Activated CD4-positive, alpha-beta T cell treated with anti-CD3 and anti-CD28 coated beads for 1 hour (primary cell): ENCODE measurements at places on chromosomes 5 and 9.

DNA sequence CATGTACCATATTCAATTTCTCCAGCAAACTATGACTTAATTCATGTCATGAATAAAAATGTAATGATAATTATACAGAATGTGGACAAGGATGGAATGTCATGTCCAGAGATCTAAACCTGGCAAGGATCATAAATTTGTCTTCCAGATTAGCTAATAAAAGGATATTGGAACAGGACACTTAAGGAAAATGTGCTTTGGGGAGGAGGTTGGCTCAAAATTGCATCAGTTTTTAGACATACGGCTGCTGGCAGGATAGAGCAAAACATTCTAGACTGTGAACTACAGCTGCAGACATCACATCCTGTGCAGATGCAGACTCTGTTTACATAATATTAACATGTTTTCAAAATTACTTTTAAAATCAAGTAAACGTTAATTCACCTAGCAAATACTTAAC is 248.4 kb downstream of the TLR4 start:
- no peak for DNase-seq

DNA sequence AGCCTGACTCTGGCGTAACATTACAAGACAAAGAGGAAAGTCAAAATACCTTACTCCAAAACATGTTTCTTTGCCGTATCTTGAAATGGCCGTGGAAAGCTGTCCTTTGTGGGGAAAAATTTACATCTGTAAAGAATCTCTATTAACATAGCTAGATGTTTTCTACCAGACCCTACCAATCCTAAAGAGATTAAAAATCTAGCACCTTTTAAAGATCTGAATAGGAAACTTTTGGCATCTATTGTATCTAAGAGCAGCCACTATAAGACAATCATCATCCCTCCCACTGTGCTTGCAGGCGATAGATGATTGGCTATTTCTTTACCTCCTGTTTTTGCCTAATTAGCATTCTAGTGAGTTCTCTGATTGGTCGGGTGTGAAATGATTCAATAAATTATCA is 82.5 kb upstream of the SNCAIP start:
- DNase-seq: no peak

GRCh38 chr5:135833961-135834638 is 363 bp upstream of the SLC25A48 start:
- DNase-seq: no peak

DNA sequence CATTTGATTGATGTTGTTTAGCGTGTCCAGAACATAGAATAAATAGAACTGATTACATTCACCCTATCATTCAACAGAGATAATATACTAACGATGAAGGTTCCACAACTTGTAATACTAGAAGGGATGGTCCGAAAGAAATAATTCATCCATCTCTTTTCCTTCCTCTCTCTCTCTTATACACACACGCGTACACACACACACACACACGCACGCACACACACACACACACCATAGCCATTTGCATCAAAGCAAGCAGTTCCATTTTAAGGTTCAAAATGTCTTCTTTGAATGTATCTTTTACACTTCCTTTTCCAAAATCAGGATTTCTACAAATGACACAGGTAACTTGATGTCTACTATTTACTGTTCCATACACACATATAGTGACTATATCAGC is 887 bp downstream of the GDA start:
- DNase-seq: no peak

DNA sequence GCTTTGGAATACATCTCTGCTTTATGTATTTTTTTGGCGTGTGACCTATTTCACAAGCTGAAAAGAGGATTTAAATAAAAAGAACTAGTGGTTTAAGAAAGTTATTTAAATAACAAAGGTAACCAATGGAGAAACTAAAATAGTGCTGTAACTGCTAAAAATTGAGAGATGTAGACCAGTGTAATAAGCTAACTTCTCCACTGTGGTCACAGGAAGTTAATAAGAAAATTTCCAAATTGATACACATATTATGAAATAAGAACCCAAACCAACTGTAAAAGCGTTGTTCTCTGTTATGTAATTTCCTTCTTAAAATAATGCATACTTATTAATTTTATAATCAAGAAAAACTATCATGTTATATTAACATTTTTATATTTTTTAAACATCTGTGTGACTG is 29.1 kb upstream of the ZFAND5 start:
- no peak for DNase-seq

GRCh38 chr5:54644226-54644625 is 126.7 kb downstream of the SNX18 start:
- no peak for DNase-seq

GRCh38 chr5:43154469-43154868 is 33.8 kb downstream of the ZNF131 start:
- no peak for DNase-seq

DNA sequence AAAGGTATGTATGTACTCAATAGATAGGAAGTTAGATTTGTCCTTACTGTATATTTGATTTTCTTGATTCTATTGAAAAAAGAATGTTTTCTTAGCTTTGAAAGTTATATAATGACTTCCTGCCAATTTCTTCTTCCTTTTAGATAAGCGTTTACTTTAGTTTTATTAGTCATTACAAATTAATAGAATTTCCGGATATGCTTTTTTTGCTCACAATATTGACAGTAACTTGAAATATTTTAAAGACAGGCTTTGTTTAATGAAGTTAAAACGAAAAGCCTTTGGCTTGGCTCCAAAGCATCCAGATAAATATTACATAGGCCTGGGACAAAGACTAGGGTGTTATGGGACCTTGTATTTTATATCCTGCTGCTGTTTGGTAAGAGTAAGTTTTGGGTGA is 49.5 kb downstream of the CWC27 start:
- DNase-seq: no peak
